ENCODE measurements at places on chromosomes 11 and 22. TPM values are rescaled to one million over a fixed set of nuclear protein-coding genes. Genes with fewer than 3 reads are reported as not detected.

The PPME1 gene
- total RNA-seq: 9.6 TPM

The SYT13 gene
- 12.2 TPM for total RNA-seq

The MS4A6A gene
- 31.5 TPM for total RNA-seq

DNA sequence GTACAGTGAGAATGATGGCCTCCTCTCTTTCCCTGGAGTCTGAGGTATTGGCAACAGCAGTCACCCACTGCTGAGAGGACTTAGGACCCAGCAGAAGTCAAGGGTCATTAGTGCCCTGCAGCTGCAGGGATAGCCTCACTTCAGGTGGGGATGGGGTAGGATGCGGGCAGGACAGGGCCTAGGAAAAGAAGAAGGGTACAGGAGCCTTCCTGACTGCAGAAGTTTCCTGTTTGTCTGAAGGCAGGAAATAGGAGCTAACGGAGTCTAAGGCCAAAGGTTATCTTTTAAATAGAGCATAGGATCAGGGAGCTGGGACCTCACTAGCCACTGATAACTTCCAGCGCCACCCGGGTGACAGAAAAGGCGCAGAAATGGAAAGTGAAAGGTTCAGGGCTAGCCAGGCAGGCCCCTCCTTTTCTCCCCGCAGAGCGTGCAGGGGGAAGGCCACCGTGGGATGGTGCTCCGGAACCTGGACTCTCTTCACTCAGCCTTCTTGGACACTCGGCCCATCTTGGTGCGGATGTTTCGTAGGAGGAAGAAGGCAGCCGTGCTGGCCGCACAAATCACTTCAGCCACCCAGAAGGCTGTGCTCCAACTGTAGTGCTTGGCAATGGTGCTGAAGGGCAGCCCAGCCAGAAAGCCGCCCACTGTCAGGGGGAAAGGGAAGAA lies 6.0 kb downstream of the TRAPPC4 start:
- no peak for DNase-seq

DNA sequence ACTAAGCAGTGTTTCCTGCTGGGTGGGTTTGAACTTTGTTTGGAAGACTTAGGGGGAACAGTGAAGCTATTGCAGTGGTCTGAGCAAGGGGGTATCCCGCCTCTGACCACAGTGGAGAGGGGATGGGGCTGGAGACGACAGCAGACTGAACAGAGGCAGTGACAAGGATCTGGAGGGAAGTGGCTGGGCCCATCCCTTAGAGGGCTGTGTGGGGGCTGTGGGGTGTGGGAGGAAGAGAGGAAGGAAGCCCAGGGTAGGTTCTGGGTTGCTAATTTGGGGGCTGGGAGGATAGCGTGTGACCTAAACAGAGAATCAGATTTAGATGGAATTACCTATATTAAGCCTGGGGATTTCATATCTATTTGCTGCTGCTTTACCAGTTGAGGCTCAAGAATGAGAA lies 70.7 kb downstream of the BMAL1 start:
- no peak for DNase-seq

DNA sequence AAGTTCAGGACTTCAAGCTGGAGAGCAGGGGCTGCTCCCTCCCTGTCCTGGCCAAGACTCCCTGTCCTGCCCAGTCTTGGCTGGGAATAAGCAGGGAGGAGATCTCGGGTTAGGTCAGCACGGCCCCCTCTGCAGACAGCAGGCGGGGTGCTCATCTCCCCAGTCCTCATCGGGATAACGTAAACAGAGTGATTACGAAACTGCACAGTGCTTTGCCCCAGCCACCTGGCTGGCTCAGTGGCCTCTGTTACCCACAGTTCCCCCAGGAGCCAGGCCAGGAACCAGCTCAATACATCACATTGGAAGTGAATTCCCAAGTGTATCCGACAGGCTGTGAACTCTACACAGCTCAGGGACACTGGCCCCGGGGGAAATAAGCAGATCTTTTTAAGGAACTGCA lies 42.7 kb upstream of the KCNJ11 start:
- DNase-seq: no peak

Measured in pancreas (tissue), 10 donors.